ENCODE measurements at places on chromosomes 4 and X. TPM values are rescaled to one million over a fixed set of nuclear protein-coding genes. Genes with fewer than 3 reads are reported as not detected.

GRCh38 chrX:15653961-15654360 is 10.6 kb downstream of the CLTRN start:
- DNase-seq = no peak

Gene FGFR3
- 0.52 TPM for total RNA-seq

DNA sequence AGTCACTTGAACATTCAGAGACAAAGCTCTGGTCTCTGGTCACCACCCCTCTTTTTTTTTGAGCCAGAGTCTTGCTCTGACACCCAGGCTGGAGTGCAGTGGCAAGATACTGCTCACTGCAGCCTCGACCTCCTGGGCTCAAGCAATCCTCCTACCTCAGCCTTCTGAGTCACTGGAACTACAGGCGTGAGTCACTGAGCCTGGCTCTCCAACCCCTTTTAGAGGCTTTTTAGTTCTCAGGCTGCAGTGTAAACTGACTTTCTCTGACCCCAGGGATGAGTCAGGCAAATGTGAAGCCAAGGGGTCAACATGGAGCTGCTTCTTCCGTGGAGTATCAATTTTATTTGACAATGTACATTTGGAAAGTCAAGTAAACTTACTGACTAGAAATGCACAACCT is 229.2 kb downstream of the PTTG2 start:
- peak; percentile 41 for DNase-seq

DNA sequence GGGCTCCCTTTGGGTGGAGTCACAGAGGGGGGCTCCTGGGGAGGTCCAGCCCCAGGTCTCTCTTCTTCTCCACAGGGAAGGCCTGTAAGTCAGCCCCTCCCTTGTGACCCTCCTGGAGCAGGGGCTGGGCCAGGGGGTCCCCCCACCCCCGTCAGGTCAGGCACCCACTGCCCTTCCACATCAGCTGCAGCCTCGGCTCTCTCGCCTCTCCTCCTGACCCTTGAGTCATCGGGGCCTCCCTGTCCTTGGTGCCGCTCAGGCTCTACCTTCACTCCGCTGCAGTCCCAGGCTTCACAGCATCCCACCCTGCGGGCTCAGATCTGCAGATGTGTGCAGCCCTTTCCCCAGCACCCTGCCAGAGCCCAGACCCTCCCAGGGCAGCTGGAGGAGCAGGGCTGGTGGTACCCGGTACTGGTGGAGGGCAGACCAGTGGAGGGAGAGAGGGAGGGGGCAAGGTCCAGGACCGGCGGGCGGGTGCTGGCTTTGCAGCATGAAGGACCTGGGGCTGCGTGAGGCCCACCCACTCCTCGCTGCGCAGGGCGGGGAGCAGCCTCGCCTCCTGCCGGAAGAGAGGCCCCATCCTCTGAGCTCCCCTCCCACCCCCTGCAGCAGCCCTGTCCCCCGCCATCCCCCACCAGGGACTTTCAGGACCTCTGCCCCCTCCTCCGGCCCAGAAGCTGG is 117.1 kb downstream of the FAM53A start:
- DNase-seq = no peak

Gene STATH
- total RNA-seq = not detected

DNA sequence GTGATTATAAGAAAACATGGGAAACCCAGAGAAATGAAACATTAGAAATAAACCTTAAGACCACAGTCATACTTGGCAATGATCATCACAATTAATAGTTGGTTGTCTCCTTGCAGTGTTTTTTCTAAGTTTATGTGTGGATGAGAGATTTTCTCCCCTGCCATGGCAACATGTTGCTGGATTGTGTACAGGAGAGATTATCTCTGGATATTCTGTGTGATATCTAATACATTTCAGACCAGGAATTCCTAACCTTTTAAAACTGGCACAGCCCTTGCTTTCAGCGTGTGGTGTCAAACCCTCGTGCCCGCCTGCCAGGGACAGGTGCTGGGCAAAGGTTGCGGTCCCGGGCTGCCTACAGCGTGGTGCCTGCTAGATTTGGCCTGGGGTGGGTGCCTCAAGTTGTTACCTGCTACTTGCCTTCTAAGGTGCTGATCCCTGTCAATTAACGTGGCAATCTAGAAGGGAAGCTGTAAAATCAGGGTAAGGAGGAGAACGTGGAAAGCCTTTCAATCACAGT is 100.5 kb downstream of the TMEM131L start:
- DNase-seq = no peak

Gene FOXO4
- 7.9 TPM for total RNA-seq

GRCh38 chr4:168871632-168872031 is 138.4 kb downstream of the CBR4 start:
- no peak for DNase-seq

Data from activated naive CD4-positive, alpha-beta T cell treated with anti-CD3 and anti-CD28 coated beads for 36 hours (primary cell).